ENCODE measurements at places on chromosomes 3 and 15.

DNA sequence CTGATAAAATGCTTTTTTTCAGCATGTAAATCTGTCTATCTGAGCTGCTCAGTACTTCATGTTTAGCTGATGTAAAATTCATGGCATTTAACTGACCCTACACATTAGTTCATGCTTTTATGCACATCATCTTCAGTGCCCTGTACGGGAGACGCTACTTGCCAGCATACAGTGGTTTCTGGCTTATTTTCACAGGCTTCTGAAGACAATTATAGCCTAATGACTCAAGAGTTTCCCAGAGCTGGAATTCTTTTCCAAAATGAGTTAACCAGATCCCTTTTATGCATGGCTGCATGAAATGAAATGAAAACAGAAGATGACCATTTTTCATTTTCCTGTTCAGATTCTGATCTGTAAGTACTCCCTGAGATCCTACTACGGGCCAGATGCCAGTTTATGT is 1061.5 kb downstream of the ROBO2 start:
- DNase-seq: no peak

GRCh38 chr15:22919171-22919570 is 61.0 kb downstream of the CYFIP1 start:
- DNase-seq: no peak

DNA sequence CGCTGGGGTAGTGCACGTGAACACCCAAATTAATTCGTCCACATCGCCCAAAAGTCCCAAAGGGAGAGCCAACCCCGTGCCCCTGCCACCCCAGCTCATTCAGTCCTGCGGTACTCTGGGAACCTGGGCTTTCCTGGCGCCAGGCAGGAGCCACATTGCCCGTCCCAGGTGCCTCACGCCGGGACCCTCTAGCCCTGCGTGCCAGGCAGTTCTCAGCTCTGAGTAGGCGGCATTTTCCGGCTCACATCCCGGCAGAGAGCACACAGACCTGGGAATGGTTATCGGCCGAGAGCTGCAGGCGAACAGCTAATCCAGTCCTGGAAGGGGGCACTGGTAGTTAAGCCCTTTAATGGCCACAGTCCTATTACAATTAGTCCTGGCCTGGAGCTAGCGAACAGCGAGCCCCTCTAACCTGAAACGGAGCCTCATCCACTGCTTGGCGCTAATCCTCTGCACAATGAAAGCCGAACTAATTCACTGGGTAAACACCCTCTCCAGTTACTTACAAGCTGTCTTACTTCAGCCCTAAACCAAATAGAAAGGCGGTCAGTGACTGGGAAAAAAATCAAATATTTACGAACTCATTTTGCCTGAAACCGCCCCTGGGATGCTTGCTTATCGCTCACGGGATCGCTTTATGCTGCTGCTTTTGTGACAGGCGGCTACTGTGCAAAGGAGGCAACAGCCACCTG is 254.6 kb upstream of the SOX14 start:
- DNase-seq: no peak

GRCh38 chr15:56996746-56997470 is 78.5 kb downstream of the TCF12 start:
- no peak for DNase-seq

DNA sequence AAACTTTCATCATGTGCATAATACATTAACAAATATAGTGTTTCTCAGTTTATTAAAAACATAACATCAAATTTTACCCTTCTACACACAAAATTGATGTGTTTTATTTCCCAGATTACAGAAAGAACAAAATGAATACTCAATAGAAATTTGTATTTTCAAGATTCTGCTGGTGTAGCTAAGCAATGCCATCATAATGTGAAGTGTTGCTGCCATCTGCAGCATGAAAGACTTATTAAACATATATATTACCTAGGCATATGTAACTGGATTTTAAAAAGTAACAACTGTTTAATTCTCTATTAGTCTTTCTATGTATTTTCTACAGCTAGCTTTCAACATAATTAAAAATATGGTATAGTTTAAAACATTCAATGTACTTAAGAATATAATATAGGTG is 27.5 kb downstream of the PLSCR5 start:
- no peak for DNase-seq

- no peak for DNase-seq
Observed at GRCh38 chr15:100055821-100056220, 286.0 kb downstream of the ADAMTS17 start.

DNA sequence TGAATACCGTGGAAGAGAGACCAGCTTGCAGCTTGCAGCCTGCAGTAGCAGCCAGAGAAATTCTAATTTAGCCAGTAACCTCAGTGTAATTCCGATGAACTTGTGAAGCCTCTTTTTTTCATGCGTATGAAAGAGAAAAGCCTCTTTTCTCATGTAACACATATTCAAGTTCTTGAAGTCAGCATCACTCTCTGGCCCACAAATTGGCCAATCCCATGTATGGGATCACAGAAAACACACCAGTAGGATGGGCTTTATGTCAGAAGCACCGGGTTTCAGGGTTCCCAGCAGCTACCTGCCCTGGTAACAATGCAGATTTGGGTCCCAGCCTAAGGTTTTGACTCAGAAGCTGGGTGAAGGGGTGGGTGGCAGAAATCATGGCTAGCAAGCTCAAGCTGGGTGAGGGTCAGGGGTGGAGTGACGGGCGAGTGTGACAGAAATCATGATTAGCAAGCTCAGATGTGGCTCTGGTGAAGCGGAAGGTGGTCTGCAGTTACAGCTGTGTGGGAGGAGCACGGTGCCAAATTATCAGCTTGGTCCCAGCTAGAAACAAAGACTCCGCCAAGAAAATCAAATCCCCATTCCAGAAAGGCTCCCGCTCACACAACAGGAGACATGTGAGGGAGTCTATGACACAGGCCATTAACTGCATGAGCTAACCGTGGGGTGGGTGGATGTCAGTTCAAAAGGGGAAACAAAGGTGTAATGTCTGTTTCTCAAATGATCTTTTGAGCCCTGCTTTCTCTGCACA is 86.6 kb downstream of the SNRK start:
- DNase-seq: no peak

DNA sequence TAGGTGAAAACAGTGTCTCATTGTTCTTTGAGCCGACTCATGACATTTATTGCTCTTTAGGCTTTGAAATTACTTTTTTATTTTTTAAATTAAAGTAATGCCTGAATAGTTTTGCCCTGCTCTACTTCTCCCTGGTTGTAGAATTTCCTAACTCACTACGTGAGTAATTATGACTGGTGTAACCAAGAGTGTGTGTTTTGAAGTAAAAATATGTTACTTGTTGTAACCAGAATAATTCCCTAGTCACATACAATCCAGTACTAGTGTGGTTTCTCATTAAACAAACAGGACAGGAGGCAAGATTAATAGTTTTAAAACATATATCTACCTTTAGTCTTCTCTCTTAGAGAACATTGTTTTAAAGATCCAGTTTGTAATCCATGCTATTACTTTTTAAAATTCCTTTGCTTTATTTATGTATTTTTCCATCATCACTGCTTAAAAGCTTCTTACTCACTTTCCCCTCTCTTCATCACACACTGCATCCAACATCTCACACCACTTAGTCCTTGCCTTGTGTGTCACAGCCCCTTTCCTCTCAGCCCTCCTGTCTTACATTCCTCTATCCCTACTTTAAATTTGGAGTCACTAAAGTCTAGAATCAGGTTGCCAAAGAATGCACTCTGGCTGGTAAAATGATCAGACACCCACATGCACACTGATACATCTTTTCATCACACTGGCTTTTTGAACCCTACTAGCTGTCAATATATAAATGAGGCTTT is 219.7 kb downstream of the WNT5A start:
- no peak for DNase-seq

DNA sequence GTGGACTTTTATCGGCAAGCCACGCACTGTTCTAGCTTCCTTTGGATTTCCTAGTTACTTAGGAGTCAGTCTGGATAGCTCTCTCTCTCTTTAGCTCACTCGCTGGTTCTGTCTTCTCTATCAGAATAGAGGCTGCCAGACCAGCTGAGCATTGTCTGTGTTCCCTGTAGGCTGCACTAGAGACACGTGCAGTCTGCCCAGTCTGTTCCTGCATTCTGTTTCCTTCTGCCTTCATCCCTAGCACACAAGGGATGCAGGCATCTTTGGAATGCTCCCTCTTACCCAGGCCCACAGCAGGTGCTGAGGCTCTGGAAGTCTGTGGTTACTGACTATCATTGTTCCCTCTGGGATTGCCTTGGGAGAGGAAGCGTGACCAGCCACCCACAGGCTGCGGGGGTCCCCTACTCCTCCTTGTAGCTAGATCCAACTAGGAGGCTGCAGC is 322.8 kb downstream of the ZNF621 start:
- DNase-seq: no peak

DNA sequence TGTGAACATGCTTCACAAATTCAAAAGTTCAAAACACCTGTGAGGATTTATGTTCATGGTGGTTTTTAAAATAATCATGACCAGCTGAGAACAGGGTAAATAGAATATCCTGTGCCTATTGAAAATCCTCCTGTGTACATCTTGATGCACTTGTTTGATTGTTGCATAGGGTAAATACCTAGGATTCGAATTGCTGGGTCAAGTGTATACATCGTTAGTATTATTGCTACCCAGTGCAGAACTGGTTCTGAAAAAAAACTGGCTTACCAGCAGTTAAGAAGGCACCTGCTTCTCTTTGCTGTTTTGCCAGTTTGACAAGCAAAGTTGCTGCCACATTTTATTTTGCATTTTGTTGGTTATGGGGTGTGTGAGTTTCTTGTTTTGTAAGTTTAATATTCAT is 272.6 kb downstream of the CLSTN2 start:
- DNase-seq: no peak

DNA sequence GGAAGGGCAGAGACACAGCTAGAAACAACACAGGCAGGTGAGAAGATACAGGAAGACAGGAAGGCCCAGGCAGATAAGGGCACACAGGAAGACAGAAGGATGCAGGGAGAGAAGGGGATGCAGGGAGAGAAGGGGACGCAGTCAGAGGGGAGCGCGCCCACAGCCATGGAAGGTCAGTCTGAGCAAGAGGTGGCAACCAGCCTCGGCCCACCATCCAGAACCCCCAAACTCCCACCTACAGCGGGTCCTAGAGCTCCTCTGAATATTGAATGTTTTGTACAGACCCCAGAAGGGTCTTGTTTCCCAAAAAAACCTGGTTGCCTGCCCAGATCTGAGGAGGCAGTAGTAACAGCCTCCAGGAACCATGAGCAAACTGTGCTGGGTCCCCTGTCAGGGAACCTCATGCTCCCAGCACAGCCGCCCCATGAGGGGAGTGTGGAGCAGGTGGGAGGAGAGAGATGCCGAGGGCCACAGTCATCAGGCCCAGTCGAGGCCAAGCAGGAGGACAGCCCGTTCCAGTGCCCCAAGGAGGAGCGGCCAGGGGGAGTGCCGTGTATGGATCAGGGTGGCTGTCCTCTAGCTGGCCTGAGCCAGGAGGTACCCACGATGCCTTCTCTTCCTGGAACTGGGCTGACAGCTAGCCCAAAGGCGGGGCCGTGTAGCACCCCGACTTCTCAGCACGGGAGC is 27.6 kb upstream of the SLC28A1 start:
- DNase-seq: no peak

GRCh38 chr3:58168498-58168897 is 42.3 kb downstream of the DNASE1L3 start:
- no peak for DNase-seq

GRCh38 chr3:106263546-106263945 is 394.7 kb upstream of the CBLB start:
- DNase-seq: no peak

DNA sequence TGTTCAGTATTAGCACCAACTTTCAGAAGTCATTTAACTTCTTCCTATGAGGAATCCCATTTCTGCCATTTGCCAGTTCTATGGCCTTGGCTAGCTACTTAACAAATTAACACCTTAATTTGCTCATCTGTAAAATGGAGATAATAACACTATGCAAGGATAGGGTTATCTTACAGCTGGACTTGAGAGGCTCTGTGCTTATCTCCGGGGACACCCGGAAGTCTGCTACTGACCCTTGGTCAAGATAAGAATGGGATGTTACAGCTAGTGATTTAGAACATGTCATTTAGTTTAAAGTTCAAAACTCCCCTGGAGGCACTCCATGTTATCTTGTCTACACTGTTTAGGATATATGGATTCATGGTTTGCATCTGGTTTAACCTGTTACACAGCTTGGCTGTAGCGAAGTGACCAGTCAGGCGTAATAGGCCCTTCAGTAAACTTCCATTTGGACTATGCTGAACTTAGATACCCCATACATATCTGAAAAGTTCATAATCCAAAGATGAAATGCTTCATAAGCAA is 156.0 kb upstream of the CD96 start:
- DNase-seq: no peak

- DNase-seq: no peak
Observed at GRCh38 chr3:194326192-194326967, 24.7 kb downstream of the CPN2 start.

- DNase-seq: no peak
Observed at GRCh38 chr3:197847866-197848401, 56.9 kb downstream of the LRCH3 start.

DNA sequence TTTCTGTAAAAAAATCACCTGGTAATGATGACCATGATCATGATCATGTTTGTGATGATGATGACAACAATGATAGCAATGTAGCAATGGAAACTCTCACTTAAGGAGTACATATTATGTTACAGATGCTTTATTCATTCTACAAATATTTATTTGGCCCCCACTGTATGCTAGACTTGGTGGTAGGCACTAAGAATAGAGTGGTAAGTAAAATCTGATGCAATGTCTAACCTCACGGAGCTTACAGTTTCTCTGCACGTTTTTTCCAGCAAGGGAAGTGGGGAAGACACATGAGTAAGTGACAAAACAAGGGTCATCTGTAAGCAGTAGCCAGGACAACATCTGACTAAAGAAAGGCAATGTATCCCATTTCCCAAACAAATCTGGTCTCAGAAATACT is 199.4 kb upstream of the MRPL3 start:
- no peak for DNase-seq

DNA sequence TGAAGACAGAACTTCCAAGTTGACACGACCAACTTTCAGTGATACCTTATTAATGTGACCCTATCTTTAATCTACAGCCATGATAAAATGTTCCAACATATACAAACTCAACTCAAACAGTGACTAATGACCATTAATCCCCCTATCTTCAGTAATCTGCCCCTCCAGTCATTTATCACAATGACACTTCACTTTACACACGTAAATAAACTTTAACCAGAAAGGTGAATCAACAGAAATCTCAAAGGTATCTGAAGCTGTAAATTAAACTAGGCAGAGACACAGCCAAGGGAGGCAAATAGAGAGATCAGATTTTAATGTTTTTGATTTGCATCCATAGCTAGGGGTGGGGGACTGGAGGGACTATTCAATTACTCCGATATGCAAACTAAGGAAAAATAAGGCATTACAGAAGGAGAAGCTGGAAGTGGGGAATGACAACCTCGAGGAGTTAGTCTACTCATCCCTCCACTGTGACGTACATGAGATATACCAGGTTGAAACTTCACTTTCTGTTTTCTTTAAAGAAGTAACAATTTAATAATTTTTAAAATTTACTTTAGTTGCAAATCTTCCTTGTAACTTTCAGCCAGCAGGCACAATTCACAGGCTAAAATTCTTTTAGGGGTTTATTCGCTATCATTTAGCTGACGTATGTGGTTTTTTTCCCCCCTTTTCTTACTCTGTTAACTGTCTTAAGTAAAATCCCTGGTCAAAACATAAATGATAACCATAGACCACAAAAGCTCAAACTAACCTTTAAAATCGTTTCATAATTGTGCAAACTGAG is 751.0 kb downstream of the ROBO1 start:
- no peak for DNase-seq

All from stimulated activated CD4-positive, alpha-beta T cell treated with anti-CD3 and anti-CD28 coated beads, Interleukin-15, amount 100 ng/mL, for 1 hour (primary cell).